ENCODE measurements at places on chromosomes 5 and 9. TPM values are rescaled to one million over a fixed set of nuclear protein-coding genes. Genes with fewer than 3 reads are reported as not detected.

- DNase-seq, result no peak
These were observed 4.8 kb downstream of the ECSCR start for GRCh38 chr5:139457653-139458306.

DNA sequence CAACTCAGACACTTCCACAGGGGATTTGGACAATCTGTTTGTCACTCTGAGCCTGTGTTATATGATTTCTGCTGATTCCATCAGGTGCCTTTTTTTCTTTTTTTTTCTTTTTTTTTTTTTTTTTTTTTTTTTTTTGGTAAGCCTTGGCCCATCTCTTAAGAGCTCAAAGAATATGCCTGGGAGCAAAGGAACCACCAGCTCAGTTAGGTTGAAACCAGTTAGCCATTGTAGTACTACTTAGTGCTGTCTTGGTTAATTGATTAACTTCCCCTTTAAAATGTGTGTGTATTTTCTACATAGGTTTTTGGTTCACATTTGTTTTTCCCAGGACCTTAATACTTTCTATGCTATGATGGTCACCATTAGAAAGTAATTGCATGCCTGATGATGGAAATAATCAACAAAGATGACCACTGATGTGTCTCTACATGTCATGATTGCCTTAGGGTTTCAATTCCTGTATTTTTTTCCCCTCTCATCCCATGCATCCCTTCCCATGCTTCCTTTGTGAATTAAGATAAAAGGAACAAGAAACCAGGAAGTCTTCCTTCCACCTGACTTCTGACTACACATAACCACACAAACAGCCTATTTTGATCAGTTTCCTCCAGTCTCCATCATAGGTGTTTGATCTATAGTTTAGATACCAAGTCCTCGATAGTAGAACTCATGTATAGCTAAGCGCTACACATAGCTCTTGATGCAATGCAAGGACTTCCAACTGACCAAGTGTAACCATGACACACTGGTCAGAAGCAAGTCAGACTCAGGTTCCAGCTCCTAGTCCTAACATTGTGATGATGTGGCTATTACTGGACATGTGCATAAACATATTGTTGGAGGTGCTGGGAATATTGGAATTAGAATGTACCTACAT, 306.1 kb downstream of the EFNA5 start:
- DNase-seq, result no peak

- peak; percentile 20 for DNase-seq
These were observed 5.0 kb downstream of the CDC42SE2 start for GRCh38 chr5:131268758-131269370.

- no peak for DNase-seq
These were observed 86.9 kb downstream of the UBE2QL1 start for GRCh38 chr5:6535594-6535993.

DNA sequence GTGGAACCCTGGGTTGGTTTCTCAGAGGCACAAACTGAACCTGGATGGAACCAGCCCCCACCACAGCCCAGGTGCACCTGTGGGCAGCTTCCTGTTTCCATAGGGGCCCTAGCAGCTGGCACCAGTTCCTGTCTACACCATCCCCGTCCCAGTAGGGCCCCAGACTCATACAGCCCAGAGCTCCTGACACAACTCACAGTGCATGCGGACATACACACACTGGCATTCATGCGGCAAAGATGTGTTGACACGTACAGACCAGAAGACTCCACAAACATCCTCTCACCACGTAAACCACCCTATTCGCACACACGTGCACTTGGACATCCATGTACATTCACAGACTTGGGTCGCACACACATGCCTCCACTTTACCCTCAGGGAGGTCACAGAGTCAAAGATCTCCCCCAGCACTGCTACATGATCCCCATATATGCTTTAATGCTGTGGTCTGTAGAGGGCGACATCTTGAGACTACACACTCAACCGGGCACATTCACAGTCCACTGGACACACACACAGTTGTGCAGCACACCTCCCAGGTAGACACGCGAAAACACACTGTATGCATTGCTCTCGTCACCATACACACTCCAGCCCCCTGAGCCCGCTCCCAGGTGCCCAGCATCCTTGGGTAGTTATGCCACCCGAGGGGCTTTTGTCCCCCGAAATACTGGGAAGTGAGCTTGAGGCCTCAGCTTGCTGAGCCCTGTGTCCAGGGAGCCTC, 22.4 kb downstream of the CXXC5 start:
- DNase-seq, result no peak

- no peak for DNase-seq
These were observed 297.1 kb downstream of the HCN1 start for GRCh38 chr5:45399041-45399440.

- peak; percentile 38 for DNase-seq
These were observed 9.9 kb downstream of the GFPT2 start for GRCh38 chr5:180343110-180343830.

DNA sequence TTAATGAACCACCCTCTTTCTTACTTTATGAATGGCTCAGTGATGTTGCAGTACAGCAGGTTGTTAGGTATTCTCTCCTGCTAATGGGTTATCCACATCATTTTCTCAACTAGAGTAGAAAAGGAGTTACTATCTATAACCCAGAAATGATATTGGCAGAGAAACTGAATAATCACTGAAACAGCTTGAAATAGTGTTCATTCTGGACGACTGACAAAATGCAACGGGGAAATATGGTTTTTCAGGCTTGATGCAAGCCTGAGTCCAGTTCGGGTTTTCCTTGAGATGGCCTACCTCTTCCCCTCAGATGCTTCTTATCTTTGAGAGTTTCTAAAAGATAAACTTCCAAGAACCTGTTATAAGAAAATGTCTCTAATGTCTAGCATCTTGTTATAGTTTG, 187.3 kb downstream of the RAB3C start:
- peak; percentile 35 for DNase-seq

GRCh38 chr9:133640580-133641395, 4.6 kb downstream of the DBH start:
- no peak for DNase-seq

DNA sequence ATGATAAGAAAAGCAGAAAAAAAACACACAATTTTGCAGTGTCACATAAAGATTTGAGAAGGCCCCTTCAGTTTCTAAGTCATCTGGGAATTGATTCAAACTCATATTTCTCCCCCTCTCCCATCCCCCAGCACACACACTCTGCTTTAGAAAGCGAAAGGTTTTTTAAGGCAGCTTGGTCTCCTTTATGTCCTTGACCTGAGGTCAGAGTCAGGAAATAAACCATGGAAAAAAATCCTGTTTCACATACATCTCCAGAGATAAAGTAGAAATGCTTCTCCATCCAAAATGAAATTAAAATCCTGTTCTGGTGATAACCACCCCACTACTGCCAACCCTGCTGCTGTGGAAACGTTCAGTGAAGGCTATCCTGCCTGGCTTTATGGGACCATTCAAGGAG, 52.6 kb downstream of the TMEM252 start:
- no peak for DNase-seq

The SPATA31E1 gene
- polyA plus RNA-seq, result not detected

The PRDM9 gene
- not detected for polyA plus RNA-seq

The CETN3 gene
- 43.9 TPM for polyA plus RNA-seq

DNA sequence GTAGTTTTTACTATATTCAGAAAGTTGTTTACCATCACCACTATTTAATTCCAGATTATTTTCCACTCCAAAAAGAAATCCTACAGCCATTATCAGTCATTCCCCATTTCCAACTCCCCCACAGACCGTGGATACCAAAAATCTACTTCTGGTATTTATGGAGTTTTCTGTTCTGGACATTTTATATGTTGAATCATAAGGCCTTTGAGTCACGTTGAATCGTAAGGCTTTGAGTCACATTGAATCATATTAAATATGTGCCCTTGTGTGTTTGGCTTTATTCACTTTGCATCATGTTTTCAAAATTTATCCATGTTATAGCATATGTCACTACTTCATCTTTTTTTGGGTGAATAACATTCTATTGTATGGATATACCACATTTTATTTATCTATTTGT, 454.1 kb upstream of the NUDT12 start:
- DNase-seq, result no peak

The LRRC19 gene
- not detected for polyA plus RNA-seq

DNA sequence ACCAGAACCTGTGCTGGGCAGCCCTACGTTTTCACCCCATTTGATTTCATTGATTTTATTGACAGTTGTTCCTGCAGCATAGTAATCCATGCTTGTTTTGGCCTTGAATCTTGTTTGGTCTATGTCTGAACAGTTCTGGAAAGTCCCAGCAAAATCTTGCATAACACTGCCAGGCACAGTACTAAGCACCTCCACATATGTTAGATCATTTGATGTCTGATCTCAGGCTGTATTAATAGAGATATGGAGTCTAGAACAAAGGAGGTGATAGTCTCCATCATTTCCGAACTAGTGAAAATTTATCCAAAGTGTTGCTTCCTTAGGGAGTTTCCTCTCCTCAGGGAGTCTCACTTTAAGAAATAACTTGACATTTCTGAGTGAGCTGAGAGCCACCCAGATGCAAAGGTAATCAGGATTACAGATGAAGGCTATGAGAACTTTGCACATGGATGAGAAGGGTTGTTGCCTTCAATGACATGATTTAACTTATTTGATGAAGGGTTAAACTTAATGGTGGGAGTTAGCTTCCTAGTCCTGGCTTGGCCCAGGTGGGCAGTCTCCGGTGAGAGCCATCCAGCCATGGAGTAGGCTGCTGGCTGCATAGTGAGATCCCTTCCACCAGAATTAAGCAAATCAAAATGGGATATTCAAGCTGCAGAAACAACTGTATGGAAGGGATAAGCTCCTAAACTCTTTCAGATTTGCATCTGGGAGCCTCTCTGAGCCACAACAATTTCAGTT, 173.8 kb upstream of the MVB12B start:
- DNase-seq, result no peak

GRCh38 chr5:68021916-68022315, 193.6 kb upstream of the PIK3R1 start:
- no peak for DNase-seq

The STING1 gene
- 31.8 TPM for polyA plus RNA-seq

The IL4 gene
- not detected for polyA plus RNA-seq

DNA sequence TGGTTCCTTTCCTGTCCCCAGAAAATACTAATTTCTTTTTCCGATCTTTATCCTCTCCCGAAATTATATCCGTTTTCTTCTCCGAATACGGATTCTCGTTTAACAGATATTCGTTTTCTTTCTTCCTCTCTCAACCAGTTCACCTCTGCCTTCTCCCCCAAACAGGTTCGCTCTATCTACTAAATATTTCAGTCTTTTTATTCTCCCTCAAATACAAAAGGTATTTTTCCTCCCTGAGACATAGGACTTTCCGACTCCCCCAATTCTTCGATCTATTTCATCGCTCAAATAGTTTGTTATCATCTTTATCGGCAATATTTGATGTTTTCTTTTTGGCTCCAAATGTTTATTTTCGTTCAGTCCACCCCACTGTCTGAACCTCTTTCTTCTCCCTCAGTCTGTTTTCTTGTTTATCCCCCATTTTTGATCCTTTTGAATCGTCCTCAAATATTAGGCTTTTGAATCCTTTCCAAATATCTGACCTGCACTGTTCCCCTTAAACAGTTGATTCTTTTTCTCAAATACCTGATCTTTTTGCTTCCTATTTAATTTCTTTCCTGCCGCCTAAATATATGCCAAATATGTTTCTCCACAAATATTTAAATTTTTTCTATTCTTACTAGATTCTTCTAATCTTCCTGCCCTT, 4.4 kb downstream of the PITX1 start:
- no peak for DNase-seq

The TEX53 gene
- polyA plus RNA-seq, result not detected

- no peak for DNase-seq
These were observed 129.8 kb upstream of the IFNE start for GRCh38 chr9:21611891-21612290.

- no peak for DNase-seq
These were observed 21.9 kb upstream of the FAM169A start for GRCh38 chr5:74888117-74888516.

DNA sequence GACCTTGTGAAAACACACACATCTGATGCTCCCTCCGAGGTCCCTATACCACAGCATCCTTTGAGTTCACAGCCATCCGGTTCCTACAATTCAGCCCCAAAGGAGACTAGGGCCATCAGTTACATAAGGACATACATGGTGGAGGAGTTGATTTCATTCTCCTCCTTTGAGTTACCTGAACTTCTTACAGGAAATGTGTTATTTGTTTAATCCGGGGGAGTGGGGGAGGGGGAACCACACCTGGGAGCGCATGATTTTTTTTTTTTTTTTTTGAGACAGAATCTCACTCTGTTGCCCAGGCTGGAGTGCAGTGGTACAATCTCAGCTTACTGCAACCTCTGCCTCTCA, 30.7 kb downstream of the SEMA4D start:
- no peak for DNase-seq

GRCh38 chr9:124366476-124367220, 48.6 kb downstream of the PSMB7 start:
- no peak for DNase-seq

DNA sequence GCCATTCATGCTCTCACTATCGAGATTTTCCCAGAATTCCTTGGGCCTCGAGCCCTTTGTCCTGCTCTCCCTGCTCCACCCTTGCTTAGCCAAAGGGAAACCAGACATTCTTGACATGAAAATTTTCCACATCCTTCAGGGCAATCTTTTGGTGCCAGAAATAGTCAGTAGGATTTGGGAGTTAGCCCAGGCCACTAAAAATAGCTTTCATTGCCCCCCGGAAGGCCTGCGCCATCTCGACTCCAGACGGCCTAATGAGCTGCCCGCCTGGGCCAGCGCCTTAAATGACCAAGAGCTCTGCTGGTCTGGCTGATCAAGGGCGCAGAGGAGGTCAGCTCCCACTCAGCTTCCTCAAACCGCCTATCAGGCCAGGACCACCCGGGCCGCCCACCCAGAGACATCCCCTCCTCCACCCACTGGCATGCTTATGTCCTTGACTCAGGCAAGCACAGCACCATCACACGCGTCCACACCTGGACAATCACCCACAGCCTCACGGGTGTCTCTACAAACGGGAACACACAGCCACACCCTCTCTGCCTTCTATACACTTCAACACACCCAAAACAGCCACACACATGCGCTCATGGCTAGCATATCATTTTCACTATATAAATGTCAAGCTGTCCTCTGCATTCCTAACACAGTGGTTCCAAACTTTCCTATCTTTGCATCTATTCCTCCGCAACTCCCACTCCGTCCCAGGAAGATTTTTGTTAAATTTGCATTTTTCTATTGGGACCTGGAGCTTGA, 20.9 kb downstream of the DUSP1 start:
- DNase-seq, result no peak

GRCh38 chr5:164058621-164059020, 553.2 kb downstream of the MAT2B start:
- no peak for DNase-seq

Data from muscle of arm (tissue), 14 donors.